Activated CD4-positive, alpha-beta T cell treated with anti-CD3 and anti-CD28 coated beads for 36 hours (primary cell): ENCODE measurements at places on chromosomes 1 and 21.

- DNase-seq, result no peak
Measured at GRCh38 chr1:113777561-113777960, 18.3 kb upstream of the PHTF1 start.

GRCh38 chr1:220221269-220221668 is 51.0 kb downstream of the RAB3GAP2 start:
- DNase-seq, result no peak

GRCh38 chr1:162228586-162228985 is 148.1 kb downstream of the SPATA46 start:
- no peak for DNase-seq

DNA sequence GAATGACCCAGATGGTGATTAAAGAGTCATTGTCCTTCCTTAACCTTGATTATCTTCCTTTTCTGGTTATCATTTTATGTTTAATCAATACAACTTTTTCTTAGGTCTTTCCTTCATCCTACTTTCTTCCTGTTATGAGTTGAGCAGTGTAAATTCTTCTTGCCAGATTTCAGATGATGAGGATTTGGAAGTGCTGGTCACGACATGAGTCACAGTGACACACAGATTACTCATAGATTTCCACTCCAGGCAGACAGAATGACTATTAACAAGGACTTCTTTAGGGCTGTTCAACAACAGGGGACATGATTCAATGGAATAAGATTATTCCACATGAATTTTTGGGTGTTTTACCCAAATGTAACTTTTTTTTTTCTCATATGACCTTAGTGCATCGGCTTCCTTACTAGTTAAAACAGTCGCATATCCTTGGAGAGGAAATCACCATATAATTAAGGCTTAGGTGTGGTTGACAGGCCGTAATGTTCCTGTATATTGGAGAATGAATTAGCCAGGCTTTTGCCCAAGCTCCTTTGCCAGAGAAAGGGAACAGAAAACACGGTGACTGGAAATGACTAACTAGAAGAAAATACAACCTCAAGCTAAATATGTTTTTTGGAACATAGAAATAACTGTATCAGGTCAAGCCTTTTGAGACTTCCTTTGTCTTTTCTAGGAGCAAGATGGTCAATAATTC is 44.2 kb downstream of the PRRX1 start:
- peak; percentile 10 for DNase-seq

DNA sequence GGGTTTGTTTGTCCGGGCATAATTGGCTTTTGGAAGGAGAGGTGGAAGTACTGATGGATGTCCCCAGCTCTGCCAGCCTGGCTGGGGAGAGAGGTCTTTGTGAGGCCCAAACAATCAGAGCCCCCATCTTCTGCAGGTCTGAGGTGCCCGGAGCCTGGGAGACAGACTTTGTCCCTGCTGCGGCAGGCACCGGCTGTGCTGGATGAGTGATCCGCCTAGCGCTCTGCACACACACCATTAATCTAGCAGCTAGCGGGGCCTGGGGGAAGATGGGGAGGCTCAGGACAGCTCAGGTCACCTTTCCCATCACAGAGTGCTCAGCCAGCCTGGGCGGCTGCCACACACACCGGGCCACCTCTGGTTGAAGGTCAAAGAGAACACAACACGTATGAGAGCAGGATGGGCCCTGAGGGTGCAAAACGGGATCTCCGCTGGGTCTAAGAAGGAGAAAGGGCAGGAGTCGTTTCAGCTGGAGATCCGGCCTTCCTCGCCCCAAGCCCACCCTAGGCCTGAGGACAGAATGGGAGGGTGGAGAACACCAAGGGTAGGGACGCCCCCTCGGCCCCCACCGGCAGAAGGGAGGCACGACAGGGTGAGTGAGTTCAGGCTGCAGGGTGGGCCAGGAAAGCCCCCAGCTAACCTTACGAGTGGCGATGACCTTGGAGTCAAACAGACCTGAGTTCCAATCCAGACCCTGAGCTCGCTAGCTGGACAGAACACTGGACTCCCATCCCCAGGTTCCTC is 341.8 kb downstream of the NPHP4 start:
- no peak for DNase-seq
